Upper lobe of left lung (tissue), 6 donors: ENCODE measurements at places on chromosomes 7 and 10. TPM values are rescaled to one million over a fixed set of nuclear protein-coding genes. Genes with fewer than 3 reads are reported as not detected.
A peak's percentile ranks its signal among the peaks of the same experiment; 100 is the strongest.

GRCh38 chr7:130087364-130087763 is 17.0 kb downstream of the KLHDC10 start:
- H3K36me3 ChIP-seq = no peaks in the 10 kb centered on the region
- H3K4me1 ChIP-seq = peaks cover 12% of the 10 kb centered on the region
- H3K4me3 ChIP-seq = no peak overlapping the region
- DNase-seq = no peak

GRCh38 chr7:53661645-53662217 is 626.3 kb downstream of the POM121L12 start:
- H3K36me3 ChIP-seq = no peaks in the 10 kb centered on the region
- H3K27ac ChIP-seq = no peak overlapping the region
- H3K4me3 ChIP-seq = no peak overlapping the region
- H3K4me1 ChIP-seq = no peaks in the 10 kb centered on the region
- no peak for DNase-seq

DNA sequence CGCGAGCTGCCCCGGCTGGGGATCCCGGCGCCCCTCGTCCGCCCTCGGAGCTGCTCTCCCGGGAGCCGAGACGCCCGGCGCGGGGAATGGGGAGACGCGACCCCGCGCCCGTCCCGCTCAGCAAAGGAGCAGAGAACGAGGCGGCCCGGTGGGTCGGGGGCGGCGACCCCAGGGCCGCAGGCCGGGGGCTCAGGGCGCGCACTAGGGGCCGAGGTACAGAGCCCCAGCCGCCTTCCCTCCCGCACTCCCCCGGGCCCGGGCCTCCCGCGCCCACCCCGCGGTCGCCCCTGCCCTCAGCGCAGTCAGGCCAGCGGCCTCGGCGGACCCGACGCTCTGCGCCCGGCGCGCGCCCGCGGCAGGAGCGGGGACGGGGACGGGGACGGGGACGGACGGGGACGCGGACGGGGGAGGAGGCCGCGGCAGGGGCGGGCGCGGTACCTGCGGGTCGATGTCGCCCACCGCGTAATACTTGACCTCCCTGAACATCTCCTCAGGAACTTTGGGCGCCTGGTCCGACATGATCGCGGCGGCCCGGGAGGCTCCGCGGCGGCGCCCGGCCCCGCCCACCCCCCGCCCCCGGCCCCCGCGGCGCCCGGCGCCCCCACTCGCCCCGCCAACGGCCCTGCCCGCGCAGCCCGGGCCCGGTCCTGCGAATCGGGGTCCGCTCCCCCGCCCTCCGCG is 373 bp downstream of the PAXIP1 start:
- H3K36me3 ChIP-seq = peaks cover 6% of the 10 kb centered on the region
- peak; percentile 91 for DNase-seq
- H3K4me3 ChIP-seq = peak overlapping the region; percentile 100
- peak overlapping the region; percentile 45 for H3K27ac ChIP-seq
- H3K4me1 ChIP-seq = peaks cover 18% of the 10 kb centered on the region

Gene ELOVL3
- total RNA-seq = not detected

- H3K36me3 ChIP-seq = no peaks in the 10 kb centered on the region
- no peaks in the 10 kb centered on the region for H3K4me1 ChIP-seq
- no peak for DNase-seq
- no peaks in the 10 kb centered on the region for H3K27me3 ChIP-seq
Measured at GRCh38 chr7:79434867-79435266, 18.6 kb downstream of the MAGI2 start.

DNA sequence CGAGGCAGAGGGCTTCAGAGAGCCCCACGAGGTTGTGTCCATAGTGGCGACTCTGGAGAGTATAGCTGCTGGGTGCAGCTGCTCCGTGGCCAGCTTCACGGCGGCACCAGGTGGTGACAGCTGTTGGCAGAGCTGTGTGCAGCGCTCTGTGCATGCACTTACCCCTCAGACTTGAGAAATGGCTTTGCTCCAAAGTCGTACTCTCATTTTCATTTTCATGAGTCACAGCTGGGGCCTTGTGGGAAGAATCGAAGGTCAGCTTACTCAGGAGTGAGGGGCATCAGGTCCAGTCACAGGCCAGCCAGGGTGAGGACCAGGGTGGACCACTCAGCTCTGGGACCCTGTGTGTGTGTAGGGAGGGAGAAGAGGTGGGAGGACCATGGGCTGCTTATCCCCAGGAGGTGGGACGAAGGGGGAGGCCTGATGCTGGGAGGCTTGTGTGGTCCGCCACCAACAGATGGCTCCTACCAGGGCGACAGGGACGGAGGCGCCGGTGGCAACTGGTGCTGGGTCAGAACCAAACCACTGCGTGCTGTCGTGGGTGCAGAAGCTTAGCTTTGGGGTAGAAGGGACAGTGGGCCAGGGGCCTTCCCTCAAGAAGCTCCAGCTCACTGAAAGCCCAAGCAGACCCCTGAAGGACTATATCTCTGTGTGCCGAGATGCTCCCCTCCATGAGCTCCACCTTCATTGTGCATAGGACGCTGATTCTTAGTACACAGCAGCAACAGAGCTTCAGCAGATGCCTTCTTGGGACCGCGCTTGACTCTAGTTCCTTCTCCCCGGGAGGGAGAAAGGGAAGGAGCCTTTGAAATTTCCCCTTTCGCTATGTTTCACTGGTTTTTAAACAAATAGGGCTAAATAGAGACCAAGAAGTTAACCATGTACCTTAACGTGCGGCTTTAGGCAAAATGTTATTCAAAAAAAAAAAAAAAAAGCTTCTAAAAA is 225.0 kb downstream of the CELF2 start:
- peaks cover 15% of the 10 kb centered on the region for H3K4me1 ChIP-seq
- H3K36me3 ChIP-seq = no peaks in the 10 kb centered on the region
- DNase-seq = peak; percentile 76
- no peak overlapping the region for H3K4me3 ChIP-seq

DNA sequence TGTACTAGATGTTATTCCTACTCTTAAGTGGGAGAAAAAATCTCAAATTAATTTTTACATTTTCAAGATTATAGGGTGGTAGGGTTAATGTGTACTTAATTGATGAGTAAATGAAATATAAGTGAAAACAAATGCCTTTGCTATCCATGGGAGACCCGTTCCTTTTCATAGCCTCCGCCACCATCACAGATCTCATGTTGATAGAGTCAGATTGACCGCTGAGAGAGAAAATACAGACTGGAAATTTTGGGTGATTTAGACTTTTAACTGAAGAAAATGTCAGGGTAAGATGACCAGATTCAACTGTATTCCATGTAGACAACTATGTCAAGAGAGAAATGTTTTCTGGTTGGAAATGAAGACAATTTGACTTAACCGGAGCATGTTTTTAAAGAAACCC is 446.2 kb downstream of the AUTS2 start:
- H3K27me3 ChIP-seq = no peaks in the 10 kb centered on the region
- peaks cover 5% of the 10 kb centered on the region for H3K4me1 ChIP-seq
- no peak for DNase-seq
- H3K36me3 ChIP-seq = no peaks in the 10 kb centered on the region
- H3K4me3 ChIP-seq = no peak overlapping the region
- H3K27ac ChIP-seq = no peak overlapping the region

Gene MET
- 114 TPM for total RNA-seq
